Activated T-helper 17 cell treated with anti-CD3 and anti-CD28 coated beads, Interleukin-2, amount 50 U/mL, for 72 hours (primary cell): ENCODE measurements at places on chromosomes 7 and 10. TPM values are rescaled to one million over a fixed set of nuclear protein-coding genes. Genes with fewer than 3 reads are reported as not detected.
A peak's percentile ranks its signal among the peaks of the same experiment; 100 is the strongest.

DNA sequence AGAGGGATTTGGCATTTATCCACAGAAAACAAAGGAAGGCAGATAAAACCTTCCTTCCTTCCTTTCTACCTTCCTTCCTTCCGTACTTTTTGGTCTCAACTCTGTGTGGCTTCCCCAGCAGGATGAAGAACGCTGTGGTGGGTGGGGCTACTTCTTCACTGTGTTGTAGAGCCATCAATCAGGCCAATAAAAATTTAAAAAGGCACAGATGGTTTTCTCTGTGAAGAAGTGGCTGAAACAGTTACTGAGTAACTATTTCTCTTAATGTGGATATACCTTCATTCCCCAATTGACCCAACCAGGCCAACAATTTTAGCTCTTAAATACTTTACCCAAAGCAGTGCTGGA is 75.8 kb downstream of the ZNF92 start:
- no peak for ATAC-seq

DNA sequence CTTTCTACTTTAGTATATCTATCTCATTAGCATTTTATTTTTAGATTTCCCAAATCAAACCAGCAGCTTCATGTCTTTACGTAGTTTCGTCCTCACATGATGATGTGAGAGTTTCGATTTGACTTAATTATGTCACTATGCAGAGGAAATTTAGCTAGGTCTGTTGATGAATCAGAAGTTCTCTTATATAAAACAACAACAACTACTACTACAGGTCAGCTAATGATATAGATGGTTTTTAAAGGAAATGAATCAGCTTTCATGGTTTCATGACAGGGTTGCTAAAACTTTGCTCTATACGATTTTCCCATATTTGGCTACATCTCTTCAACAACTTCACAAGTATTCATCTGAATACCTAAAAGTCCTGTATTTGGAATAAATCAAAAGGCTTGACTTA is 28.6 kb downstream of the JAZF1 start:
- ATAC-seq = peak; percentile 66

DNA sequence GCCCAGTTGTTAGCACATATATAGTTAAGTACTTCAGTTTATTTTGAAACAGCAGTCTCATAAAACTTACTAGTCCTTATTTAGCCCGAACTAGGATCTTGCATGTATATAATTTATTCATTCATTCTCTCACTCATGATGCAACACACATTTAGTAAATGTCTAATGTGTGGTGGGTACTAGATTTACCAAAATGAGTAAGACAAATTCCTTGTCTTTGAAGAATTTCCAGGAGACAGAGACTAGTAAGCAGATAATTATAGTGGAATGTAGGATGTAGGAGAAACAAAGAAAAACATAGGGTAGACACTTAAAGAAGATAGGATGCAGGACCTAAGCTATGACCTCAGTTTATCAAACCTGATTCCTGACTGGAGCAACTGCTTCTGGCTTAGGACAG is 120.2 kb upstream of the AMPH start:
- ATAC-seq = no peak

GRCh38 chr7:9718071-9718661 is 1255.5 kb upstream of the PHF14 start:
- ATAC-seq = no peak

DNA sequence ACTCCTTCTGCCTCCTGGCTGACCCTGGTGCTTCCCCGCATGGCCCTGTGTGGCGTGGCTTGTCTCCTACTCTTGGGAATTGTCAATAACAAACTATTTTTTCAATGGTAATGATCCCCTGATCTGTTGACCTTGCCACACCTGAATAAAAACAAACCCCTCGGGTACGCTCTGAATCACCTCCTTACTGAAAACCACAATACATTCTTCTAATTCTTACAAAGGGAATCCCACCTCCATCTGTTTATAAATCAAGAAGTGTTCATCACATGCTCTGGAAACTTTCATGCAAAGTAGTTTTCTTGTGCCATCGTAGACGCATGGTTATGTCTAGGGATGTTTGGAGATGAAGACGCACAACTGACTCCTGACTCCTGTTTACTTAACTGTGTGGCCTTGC is 245.8 kb downstream of the FRMD4A start:
- ATAC-seq = no peak

DNA sequence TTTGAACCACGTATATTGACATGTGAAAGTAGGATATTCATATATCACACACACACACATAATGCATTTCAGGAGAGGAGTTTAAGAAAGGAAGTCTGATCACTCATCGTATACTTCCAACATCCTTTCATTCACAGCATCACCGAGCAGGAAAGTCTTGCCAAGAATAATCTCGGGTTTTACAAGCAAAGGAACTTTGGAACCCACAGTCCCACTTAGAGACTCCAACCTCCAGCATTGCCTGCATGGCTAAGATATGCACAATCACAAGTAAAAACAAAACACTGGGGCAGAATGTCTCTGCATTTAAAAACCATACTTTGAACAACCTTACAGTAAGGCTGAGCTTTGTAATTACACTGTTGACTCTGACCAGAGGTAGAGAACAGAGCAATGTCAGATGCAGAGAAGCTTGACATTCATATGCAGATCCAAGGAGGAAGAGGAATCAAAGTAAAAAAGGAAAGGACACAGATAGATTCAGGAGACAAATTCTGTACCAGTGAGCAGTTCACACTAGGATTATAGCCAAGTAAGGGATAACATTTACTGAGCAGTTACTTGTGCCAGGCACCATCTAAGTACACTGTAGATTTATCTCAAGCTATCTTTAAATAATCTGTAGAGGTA is 14.8 kb downstream of the THSD7A start:
- no peak for ATAC-seq

DNA sequence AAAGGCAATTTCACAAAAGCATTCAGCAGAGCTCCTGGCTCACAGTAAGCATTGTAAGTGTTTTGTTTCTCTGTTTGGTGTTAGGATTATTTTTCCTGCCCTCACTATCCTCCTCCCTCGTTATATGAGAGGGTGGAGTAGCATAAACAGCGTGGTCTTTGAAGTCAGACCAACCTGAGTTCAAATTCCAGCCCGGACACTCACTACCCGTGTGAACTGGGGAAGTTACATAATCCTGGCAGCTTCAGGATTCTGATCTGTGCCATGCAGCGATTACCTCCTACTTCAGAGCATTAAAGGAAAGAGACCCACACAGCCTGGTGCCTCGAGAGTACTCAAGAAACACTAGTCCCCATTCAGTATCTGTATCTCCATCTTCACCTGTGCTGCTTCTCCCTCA is 386.5 kb downstream of the INHBA start:
- ATAC-seq = no peak

DNA sequence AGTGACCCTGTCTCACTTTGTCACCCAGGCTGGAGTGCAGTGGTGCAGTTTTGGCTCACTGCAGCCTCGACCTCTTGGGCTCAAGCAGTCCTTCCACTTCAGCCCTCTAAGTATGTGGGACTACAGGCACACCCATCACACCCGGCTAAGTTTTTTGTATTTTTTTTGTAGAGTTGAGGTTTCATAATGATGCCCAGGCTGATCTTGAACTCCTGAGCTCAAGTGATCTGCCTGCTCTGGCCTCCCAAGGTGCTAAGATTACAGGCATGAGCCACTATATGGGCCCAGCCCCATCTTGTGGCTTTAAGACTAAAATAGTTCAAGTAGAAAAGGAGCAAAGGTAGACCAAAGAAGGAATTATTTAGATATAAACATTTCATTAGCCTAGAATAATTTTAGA is 65.5 kb downstream of the MLLT10 start:
- ATAC-seq = no peak

DNA sequence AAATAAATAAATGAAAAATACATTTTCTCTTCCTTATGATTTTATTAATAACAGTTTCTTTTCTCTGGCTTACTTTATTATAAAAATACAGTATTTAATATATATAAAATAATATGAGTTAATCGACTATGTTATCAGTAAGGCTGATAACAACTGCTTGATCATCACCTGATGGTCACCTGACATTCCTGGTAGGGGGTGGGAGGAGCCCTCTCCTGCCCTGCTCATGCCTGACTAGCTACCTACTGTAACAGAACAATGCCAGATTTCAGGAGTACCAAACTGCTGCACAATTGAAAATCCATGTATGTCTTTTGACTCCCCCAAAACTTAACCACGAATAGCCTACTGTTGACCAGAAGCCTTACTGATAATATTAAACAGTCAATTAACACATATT is 1.3 kb upstream of the APBB1IP start:
- ATAC-seq = no peak

GRCh38 chr7:135326636-135327280 is 93.1 kb downstream of the STRA8 start:
- no peak for ATAC-seq

Gene AOC1
- total RNA-seq = not detected

Gene LRRD1
- 0.19 TPM for total RNA-seq

Gene MSMB
- not detected for total RNA-seq

Gene CFTR
- total RNA-seq = not detected

Gene CFAP70
- 0.73 TPM for total RNA-seq

Gene COL13A1
- total RNA-seq = not detected

Gene SDK1
- total RNA-seq = 1.1 TPM

Gene AKR1E2
- total RNA-seq = 1.9 TPM

Gene FOXP2
- not detected for total RNA-seq
